ENCODE measurements at places on chromosomes 4 and X.

DNA sequence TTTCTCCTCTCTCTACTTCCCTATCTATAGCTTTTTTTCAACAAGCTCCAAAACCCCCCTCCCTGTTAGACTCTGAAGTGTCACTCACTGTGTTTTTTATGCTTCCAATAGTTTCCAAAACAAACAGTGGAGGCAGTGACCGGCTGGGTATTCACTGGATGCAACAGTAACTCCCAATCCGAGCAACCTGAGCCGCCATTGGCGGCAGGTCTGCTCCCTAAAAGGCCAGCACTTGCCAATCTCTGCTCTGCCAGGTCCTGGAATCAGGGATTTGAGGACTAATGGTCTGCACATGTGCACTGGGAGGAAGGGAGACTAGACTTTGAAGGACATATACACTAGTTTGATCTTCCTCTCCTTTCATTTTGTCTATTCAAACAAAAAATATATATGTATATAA lies 7.1 kb downstream of the TBX22 start:
- DNase-seq, result no peak

DNA sequence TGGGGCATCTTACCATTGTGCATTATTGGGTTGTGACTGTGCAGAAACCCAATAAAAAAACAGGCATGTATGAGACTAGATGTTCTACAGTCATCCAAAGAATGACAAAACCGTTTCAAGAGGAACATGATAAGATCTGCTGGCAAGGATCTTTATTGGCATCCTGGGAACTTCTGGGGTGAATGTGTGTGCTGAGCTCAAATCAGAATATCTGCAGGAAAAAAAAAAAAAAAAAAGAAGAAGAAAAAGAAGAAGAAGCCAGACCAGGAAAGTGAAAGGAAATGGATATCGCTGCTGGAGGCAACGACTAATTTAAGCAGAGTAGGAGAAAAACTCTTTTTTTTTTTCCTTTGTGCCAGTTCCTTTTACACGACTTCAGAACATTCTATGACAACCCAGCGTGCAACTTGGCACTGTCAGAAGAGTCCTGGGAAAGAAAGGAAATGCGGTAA lies 484.2 kb upstream of the BOD1L1 start:
- no peak for DNase-seq

- DNase-seq, result no peak
Observed at GRCh38 chr4:55326629-55327028, 19.4 kb upstream of the SRD5A3 start.

- DNase-seq, result no peak
Observed at GRCh38 chr4:1318488-1319213, 28.4 kb upstream of the UVSSA start.

DNA sequence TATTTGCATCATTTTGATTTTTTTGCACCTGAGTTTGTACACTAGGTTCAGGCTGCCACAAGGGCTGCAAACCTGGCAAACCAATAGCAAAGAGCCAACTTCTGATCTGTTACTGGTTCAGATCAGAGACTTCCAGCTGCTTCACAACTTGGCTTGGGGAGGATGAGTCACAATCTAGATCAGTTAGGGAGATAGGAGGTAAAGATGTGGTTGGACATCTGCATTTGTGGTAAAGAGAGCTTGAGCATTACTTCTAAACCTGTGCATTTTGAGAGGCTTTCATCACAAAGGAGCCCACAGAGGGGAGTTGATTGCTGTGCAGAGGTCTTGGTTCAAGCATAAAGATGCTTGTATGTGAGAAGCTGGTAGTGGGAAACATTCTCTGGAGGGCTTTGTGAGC lies 34.5 kb downstream of the LINC00632 start:
- no peak for DNase-seq

- DNase-seq, result no peak
Observed at GRCh38 chr4:118346495-118346894, 6.3 kb downstream of the PRSS12 start.

- no peak for DNase-seq
Observed at GRCh38 chr4:70802928-70803580, 36.6 kb downstream of the GRSF1 start.

- no peak for DNase-seq
Observed at GRCh38 chr4:62252728-62253127, 1052.6 kb downstream of the ADGRL3 start.
